ENCODE measurements at places on chromosomes 7 and 10.
A peak's percentile ranks its signal among the peaks of the same experiment; 100 is the strongest.

DNA sequence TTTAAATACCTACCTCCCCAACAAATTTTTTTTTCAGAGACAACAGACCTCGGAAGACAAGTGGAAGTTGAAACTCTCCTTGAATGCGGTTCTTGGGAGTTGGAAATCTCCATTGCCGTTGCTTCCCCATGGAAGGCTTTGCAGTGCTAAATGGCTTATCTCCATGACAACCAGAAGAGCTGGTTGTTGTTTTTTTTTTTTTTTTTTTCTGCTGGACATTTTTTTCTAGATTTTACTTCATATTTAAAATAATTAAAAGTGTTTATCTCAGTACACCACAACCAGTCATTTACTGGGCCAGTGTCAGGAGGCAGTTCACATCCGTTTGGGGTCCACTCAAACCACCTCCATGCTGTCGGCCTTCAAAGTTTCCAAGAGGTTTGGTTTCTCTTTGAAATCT lies 348.5 kb upstream of the PRKCQ start:
- no peak for DNase-seq

DNA sequence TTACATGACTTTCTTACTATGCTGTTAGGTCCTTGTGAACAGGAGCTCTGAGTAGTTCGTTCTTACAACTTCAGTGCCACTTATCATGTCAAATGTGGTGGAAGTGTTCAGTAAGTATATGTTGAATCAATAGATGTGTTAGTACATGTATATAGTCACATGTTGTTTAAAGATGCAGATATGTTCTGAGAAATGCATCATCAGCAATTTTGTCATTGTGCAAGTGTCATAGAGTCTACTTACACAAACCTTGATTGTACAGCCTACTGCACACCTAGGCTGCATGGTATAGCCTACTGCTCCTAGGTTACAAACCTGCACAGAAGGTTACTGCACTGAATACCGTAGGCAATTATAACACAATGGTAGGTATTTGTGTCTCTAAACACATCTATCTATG lies 174.8 kb downstream of the GPR37 start:
- no peak for DNase-seq

- no peak for DNase-seq
Observed at GRCh38 chr10:117419921-117420320, 44.7 kb upstream of the PDZD8 start.

DNA sequence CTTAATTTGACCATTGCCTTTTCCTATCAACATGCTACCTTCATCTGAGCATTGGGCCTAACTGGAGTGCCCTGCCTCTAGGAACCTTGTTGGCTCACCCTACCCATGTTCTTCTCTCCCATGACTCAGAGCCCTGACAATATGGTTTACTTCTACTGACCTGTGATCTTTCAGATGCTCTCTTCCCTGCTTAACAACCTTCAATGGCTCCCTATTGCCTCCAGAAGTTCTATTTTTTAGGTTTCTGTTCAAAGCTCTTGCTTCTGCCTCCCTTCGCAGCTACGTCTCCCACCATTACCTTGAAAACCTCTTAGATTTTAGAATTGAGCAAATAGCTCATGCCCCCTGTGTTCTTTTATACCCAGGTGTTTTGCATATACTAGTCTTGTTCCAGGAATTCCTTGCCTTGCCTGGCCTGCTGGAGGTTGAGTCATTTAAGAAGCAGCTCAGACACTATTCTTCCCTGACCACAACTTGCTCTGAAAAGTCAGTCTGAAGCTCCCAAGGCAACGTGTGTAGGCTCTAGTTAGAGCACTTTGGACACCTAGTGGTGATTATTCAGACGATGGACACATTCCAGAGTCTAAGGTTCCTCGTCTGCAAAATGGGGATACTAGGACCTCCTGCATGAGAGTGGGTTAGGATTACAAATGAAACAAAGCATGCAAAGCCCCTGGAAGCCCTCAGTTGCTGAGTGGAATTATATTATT lies 64.4 kb upstream of the EMX2 start:
- DNase-seq, result peak; percentile 55

DNA sequence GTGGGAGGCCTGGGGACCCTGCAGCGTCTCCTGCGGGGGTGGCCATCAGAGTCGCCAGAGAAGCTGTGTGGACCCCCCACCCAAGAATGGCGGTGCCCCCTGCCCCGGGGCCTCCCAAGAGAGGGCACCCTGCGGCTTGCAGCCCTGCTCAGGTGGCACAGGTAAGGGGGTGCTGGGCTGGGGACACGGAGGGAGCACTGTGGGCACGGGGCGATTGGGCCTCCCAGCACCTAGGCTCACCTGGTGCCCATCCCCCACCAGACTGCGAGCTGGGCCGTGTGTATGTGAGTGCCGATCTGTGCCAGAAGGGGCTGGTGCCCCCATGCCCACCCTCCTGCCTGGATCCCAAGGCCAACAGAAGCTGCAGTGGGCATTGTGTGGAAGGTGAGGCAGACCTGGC lies 29.6 kb upstream of the ZNF467 start:
- no peak for DNase-seq

DNA sequence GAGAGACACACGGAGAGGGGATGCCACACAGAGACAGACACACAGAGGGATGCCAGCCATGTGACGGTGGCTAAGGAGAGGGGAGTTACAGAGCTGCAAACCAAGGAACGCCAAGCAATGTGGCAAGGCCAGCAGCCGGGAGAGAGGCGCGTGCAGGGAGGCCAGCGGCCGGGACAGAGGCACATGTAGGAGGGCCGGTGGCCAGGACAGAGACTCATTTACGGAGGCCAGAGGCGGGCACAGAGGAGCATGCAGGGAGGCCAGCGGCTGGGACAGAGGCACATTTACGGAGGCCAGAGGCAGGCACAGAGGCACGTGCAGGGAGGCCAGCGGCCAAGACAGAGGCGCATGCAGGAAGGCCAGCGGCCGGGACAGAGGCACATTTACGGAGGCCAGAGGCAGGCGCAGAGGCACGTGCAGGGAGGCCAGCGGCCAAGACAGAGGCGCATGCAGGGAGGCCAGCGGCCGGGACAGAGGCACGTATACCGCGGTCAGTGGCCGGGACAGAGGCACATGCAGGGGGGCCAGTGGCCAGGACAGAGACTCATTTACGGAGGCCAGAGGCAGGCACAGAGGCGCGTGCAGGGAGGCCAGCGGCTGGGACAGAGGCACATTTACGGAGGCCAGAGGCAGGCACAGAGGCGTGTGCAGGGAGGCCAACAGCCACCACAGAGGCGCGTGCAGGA lies 40.4 kb downstream of the INSIG1 start:
- DNase-seq, result no peak

DNA sequence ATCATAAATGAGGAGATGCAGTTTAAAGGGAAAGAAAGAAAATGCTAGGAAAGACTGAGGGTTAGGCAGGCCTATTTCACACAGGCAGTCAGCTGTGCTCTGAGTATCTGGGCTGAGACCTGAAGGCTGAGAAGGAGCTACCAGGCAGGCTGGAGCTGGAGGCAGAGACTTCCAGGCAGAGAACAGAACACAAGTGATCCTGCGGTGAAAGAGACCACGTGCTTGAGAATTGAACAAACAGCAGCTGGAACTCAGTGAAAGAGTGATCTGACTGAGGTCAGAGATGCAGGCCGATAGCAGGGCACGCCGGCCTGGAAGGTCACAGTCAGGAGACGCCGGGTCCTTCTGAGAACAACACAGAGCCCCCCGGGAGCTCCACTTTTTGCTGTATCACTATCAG lies 147.8 kb downstream of the ADAM12 start:
- DNase-seq, result no peak

GRCh38 chr10:30502266-30503060 lies 68.5 kb downstream of the MAP3K8 start:
- DNase-seq, result no peak

- DNase-seq, result peak; percentile 18
Observed at GRCh38 chr7:15685358-15686294, 857 bp downstream of the MEOX2 start.

DNA sequence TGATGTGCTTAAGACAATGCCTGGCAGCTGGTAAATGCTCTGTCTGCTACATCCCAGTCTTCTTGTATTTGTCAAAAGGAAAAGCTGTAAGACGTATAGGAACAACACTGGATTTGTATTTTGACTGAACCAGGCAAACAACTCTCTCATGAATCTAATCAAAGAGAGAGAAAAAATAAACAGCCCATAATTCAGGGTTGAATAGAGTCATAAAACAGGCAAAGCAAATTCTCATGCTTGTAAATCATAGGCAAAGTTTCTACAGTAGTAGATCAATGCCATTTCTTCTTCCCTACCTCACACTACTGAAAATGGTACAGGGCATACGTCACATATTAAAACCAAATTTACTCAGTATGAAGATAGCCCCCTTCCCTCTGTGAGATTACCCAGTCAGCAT lies 166.3 kb downstream of the SKIDA1 start:
- no peak for DNase-seq

All from MG63 (cell line).